ENCODE measurements at places on chromosomes 11 and 22.

DNA sequence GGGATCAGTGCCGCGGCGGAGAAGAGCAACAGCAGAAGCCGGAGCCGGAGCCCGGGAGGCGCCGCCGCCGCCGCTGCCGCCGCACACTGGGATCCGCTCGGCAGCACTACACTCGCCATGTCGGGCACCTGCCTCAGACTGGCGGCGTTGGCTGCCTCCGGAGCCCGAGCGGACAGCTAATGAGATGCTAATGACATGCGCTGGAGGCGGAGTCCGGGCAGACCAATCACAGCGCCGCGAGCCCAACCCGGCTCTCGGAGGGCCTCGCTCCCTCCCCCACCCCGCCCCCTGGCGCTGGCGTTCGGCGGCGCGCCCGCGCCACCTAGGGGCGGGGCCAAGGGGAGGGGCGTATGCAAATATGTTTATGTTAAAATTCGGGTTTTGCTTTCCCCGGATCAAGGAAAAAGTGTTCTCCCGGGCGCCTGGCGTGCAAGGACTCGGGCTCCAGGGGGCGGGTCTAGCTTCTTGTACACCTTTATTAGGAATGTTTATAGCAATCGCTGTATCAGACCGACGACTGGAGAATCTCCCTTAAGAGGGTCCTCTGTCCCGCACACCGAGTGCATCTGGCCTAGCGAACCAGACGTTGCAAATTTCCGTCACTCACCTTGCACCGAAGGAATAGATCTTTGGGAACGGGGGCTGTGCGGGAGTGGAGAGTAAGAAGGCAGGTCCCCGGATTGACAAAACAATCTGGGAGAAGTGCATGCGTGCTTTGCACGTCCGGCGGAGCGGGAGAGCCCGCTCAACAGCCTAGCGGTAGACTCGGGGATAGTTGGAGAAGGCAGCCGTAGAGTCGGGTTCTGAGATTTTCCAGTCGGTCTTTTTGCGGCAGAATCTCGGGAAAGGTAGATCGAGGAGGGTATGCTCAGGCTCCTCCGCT is at the start of gene CADM1:
Gene CADM1, minus strand, starts transcription at position 140 of the 883 bp plus-strand sequence.
- DNase-seq: peak; percentile 99

DNA sequence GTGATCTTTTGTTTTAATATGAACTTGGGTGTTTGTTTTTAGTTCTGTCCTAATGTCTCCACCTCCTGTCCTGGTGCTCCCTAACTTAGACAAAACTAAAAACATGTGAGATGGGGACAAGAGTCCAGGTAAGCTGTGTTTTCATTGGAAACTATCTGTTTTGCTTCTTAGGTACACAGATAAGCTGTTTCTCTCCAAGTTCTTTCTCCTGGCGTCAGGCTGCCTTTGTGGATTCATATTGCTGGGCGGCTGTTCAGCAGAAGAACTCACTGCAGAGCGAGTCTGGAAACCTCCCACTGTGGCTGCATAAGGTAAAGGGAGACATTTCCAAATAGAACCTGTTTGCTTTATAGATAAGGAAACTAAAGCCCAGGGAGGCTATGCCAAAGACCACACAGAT is 24.7 kb downstream of the PANX1 start:
- DNase-seq: no peak

DNA sequence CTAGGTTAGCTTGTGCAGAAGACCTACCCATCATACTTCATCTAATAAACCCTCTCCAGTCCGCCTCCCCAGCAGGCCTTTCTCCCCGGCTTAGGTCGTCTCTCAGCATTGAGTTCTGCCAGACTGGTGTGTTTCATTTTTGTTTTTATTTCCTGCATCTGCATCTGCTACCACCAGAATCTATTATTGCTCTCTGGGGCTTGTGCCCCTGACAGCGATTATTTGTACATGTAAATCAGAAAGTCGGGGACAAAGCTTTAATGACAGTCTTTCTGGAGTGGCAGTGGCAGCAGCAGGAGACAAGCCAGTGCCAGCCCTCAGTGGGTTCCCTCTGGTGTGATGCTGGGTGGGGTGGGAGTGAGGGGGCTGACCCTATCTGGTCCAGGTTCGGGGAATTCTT is 127.5 kb downstream of the PKNOX2 start:
- no peak for DNase-seq

DNA sequence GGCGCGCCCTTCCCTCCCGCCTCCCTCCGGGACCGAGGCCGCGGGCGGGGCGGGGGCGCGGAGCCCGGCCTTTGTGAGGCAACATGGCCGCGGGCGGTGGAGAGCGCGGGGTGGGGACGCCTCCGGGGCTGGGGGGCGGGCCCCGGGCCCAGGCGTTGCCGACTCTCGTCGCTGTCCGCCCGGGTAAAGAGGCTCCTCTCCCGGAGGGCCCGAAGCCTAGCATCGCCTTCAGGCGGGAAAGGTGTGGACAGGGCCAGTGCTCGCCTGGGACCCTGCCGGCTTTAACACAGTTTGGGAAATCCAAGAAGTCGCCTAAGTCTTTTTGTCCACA is 369 bp downstream of the DGCR8 start:
- peak; percentile 71 for DNase-seq

DNA sequence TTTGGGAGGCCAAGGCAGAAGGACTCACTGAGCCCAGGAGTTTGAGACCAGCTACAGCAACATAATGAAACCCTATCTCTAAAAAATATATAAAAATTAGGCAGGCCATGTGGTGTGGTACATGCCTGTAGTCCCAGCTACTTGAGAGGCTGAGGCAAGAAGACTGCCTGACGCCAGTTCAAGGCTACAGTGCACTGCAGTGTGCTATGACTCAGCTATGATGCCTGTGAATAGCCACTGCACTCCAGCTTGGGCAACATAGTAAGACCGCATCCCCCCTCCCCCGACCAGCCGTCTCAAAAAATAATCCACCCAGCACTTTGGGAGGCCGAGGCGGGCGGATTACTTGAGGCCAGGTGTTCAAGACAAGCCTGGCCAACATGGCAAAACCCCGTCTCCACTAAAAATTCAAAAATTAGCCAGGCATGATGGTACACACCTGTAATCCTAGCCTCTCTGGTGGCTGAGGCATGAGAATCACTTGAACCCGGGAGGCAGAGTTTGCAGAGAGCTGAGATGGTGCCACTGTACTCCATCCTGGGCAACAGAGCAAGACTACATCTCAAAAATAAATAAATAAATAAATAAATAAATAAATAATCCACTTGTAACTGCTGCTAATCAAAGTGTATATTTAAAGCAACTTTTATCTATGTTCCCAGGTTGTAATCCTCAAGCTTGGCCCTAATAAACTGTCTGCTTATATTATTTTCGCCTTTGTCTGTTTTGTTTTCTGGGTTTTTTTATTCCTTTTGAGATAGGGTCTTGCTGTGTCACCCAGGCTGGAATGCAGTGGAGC is 7.8 kb downstream of the HPS5 start:
- DNase-seq: no peak

GRCh38 chr22:25153961-25154666 is 45.5 kb upstream of the CRYBB3 start:
- DNase-seq: peak; percentile 54

GRCh38 chr11:121517996-121518395 is 65.2 kb upstream of the SORL1-AS1 start:
- DNase-seq: no peak

DNA sequence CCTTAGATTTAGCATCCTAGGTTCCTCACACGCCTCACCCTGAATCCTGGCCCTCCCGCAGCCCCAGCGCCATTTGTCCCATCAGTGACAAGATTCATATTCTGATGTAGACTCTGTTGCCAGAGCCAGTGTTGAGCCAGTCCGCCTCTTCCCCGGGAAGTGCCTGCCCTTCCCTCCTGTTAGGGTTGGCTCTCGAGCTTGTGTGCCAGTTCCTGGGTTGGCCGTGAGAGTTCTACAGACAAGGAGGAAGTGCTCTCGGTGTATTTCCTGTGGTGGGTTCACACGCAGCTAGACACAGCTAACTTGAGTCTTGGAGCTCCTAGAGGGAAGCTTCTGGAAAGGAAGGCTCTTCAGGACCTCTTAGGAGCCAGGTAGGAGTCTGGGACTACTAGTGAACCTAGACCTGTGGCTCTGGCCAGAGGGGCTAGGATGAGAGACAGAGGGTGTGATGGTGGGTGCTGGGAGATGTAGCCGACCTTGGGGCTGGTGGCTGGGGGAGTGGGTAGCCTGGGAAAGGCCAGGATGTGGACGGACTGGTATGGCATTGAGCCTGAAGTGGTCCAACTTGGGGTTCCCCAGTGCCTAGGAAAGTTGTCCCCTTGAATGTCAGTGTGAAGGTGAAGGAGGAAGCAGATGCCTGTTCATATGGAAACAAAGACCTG is at the start of gene IL18BP:
Gene IL18BP, plus strand, starts transcription at position 261 of the 662 bp plus-strand sequence. CDS start 1,076 bp downstream, outside the sequence.
- DNase-seq: no peak

DNA sequence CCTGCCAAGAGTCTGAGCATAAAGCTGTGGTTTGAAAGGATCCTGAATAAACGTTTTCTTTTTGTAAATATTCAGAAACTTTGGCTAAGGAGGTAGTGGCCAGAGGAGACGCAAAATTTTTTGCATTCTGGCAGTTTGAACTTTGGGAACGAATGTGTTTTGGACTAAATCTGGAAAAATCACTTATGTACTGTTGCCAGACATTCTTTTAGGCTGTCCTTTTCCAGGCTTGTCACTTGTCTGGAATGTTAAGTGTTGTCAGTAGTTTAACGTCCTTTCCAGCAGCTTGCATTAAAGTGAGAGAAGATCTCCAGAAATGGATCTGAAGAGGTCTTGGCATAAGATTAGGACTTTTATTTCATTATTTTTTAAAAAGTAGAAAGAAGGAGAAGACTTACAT is 18.5 kb downstream of the SPECC1L start:
- DNase-seq: no peak

- DNase-seq: no peak
Measured at GRCh38 chr11:125312391-125312790, 147.8 kb downstream of the PKNOX2 start.

- no peak for DNase-seq
Measured at GRCh38 chr11:2808850-2809846, 76.4 kb downstream of the CDKN1C start.

DNA sequence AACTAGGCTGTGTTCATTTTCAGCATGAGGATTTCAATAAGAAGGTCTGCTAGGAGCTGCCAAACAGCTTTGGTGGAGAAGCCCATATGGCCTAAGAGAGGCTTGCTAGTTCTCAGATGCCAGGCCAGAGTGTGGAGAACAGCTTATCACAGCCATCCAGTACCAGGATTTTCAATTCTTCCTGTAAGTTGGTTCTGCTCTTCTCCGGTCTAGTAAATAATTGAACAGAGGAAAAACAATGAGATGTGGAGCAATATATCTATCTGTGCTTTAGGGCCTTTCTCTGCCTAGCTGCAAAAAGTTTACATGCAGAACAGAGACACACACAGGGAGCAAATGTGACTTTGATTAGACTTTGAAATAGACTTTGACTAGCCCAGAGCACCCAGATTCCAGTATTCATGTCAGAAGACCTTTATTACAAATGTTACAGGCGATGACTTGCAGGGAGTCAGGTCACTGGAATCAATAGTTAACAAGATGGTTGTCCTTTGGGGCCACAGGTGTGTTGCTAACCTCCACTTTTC is 19.8 kb upstream of the PPP2R1B start:
- no peak for DNase-seq

DNA sequence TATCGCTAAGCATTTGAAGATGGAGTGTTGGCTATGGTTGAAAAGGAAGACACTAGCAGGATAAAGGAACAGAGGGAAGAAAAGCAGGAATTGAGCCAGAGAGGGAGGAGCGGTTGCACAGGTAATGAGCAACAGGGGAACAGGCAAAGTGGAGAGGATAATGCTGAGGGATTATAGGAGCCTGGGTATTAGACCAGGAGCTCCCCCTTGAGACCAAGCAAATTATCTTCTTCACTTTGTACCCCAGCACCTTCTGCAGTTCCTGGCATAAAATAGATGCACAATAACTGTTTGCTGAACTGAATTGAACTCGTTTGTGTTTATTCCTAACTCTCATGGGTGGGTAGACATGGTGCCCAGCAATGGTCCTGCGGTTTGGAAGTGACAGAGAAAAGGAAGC is 54.6 kb upstream of the OR5P2 start:
- no peak for DNase-seq

- DNase-seq: peak; percentile 2
Measured at GRCh38 chr11:17686231-17686980, 33.0 kb upstream of the MYOD1 start.

DNA sequence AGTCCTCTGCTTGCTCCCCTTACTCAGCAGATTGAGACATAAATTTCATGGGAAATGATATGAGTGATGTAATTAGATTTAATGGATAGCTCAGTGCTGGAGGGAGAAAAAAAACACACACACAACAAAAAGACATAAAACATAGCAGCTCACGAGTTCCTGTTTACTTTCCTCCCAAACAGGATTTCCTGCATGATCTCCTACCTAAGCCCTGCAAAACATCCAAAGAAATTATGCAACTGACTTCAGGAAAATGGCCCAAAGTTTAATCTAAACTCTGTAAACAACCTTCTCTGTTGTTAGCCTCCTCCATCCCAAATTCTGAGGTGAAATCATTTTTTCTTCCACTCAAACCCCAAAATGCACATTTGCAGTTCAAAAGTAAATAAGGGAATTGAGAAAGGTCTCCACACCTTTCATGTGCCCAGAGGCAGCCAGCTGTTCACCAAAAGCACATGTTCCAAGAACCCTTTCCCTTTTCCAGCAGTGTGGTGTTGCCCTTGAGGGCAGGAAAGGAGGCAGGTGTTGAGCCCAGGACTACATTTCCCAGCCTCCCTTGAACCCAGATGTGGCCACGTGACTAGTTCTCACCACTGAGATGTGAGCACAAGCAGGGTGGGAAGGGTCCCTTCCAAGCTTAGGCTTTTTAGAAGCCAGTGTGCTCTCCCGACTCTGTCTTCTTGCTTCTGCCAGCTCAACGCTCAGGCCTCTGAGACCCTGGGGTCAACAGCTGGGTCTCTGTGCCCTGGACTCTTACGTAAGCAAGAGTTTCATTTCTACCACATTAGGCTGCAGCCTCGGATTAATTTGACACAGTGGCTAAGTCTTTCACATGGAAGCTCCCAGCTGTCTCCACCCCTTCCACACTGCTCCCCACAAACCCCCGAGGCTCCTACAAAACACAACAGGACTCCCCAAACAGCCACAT is 301.2 kb downstream of the CTTN start:
- DNase-seq: no peak

DNA sequence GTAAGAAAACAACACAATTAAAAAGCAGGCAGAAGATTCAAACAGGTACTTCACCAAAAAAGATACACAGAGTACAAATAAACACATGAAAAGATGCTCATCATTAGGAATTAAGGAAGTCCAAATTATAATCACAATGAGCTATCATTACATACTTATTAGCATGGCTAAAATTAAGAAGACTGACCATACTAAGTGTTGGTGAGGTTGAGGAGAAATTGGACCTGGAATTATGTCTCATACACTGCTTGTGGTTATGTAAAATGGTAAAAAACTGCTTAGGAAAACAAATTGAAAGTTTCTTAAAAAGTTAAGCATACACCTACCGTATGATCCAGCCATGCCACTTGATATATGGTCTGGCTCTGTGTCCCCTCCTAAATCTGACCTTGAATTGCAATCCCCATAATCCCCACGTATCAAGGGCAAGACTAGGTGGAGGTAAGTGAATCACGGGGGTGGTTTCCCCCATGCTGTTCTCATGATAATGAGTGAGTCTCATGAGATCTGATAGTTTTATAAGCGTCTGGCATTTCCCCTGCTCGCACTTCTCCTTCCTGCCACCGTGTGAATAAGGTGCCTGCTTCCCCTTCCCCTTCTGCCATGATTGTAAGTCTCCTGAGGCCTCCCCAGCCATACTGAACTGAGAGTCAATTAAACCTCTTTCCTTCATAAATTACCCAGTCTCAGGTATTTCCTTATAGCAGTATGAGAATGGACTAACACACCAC is 4.8 kb downstream of the SAAL1 start:
- DNase-seq: no peak
